ENCODE measurements at places on chromosomes 7 and 10.

- DNase-seq: no peak
Measured at GRCh38 chr7:106064771-106065574, 47.1 kb downstream of the SYPL1 start.

- DNase-seq: no peak
Measured at GRCh38 chr7:3280946-3281656, 20.0 kb upstream of the SDK1 start.

DNA sequence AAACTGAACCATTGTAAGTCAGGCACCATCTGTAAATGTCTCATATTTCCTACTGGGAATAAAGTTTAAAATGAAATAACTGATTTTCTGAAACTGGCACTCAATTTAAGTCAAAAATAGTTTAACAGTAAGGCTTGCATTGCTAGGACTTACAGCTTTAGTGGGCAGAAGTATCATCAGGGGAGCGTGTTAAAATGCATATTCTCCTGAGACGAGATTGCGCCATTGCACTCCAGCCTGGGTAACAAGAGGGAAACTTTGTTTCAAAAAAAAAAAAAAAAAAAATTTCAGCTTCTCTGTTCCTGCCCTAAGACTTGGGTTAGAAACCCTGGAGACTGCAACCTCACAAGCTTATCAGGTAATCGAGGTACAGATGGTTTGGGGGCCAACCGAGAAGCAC is 65.4 kb downstream of the UBE3C start:
- DNase-seq: no peak

GRCh38 chr10:24255115-24255880 is 46.4 kb downstream of the KIAA1217 start:
- DNase-seq: no peak

GRCh38 chr7:139106959-139107358 is 2.6 kb downstream of the ZC3HAV1 start:
- no peak for DNase-seq

DNA sequence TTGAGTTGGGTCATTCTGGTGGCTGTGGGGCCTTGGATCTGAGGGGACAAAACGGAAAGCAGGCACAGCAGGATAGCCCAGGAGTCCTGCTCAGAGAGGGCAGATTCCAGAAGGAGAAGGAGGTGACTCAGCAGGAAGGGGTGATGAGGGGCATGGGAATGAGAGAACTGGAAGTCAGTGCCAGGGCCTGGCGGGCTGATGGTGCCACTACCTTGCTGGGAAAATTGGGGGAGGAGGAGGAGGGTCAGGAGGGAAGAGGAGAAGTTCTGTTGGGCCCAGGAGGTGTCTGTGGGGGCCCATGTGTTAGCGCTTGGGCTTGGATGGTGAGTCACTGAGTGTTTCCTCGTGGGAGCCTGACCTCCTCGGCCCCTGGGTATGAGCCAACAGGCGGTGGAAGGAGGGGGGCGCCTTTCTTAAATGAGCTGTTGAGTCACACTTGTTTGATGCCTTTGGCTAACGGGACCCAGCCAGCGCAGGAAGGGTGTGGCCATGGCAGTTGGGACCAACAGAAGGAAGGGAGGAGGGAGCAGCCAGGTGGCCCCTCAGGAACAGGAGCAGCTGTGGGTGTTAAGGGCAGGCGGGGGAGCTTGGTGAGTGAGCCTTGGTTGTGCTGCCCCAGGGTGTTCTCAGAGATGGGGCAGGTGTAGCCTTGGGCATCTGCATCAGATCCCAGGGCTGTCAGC is 130.0 kb upstream of the BTBD16 start:
- DNase-seq: no peak

- DNase-seq: no peak
Measured at GRCh38 chr10:21304198-21304597, 221.3 kb downstream of the SKIDA1 start.

DNA sequence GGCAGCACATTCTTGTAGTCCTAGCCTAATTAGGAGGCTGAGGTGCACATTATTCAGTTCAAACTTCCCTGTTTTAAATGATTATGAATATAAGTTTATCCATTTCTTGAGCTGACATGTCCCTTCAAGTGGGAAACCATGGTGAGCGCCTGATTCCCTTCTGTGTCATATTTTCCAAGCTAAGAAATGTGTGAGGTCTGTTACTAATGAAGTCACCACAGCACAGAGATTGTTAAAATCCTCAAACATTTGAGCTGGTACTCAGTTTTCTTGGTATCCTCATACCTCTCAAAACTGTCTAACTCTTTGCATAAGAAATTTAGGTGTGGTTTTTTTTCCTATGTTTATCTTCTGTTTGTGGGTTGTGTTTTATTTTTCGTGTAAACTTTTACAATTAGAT is 926.8 kb downstream of the GATA3 start:
- DNase-seq: no peak

DNA sequence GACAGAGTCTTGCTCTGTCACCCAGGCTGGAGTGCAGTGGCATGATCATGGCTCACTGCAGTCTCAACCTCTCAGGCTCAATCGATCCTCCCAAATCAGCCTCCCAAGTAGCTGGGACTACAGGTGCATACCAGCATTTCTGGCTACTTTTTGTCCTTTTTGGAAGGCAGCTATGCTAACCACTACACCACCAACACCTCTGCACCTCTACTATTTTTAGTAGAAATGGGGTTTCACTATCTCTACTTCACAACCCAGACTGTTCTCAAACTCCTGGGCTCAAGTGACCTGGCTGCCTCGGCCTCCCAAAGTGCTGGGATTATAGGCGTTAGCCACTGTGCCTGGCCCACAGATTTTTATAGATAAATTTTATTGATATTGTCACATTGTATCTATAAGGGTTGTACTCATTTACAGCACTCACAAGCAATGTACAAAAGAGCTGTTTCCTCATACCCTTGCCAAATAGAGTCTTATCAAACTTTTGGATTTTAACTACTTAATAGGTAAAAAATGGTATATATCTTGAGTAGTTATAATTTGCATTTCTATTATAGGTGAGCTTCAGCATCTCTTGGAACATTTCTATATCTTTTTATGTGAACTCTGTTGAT is 23.7 kb downstream of the PRR15 start:
- DNase-seq: no peak

DNA sequence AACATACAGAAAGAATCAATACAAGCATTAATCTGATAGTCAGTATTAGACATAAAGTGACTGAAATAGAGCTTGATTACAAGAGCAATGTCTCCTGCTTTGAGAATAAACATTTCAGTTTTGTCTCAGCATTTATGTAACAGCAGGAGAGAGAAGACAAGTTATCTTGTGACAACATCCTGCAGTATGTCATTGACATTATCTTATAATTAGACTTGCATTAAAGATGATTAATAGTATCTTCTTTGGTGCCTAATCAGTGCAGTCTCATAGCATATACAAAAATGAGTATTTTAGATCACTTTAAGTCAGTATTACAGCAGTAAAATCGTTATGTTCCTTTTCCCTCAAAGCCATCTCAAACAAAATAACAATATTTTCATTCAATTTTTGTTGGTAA is 436.1 kb upstream of the ETV1 start:
- DNase-seq: no peak

DNA sequence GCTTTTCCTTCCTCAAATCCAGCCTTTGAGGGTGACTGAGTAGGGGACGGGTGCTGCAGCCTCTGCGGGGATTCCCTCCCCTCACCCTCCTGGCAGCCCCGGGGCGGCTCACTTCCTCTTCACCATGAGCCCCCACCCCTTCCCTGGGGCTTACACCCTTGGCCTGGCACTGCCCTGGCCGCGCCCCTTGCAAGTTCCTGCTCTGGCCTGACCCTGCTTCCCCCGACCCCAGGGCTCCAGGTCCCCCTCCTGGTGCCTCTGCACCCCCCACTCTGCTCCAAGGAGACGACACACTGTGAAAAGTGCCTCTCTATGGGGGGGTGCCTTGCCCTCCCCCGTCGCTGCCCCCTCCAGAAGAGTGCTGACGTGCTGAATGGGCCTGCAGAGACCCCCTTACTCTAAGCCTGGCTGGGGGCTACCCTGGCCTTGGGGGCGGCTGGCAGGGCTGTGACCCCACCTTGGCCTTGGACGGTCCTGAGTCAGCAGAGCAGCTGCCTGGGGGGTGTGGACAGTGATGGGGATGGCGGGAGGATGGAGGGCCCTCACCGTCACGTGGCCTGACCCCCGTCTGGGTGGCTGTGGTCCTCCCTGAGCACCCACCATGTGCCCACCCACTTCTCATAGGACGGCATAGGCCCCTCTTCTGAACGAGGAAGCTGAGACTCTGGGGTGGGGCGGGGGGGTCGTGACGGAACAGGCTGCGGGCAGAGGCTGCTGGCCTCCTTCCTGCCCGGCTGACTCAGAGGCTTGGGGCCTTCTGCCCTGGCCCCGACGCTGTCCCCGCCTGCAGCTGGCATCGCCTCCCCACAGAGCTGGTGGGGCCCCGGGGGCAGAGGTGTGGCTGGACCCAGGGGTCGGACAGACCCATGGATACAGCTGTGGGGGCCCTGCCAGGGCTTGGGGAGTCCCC is 9.8 kb downstream of the LFNG start:
- no peak for DNase-seq

- no peak for DNase-seq
Measured at GRCh38 chr10:44392420-44392819, 7.5 kb upstream of the CXCL12 start.

DNA sequence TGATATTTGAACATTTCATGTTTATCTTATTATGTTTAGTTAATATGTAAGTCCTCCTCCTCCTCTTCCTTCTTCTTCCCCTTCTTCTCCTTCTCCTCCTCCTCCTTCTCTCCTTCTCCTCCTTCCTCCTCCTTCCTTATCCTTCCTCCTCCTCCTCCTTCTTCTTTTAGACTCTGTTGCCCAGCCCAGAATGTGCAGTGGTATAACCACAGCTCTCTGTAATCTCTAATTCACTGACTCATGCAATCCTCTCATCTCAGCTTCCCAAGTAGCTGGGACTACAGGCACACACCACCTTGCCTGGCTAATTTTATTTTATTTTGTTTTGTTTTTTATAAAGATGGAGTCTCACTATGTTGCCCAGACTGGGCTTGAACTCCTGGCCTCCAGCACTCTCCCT is 83.4 kb upstream of the ODAD2 start:
- DNase-seq: no peak

DNA sequence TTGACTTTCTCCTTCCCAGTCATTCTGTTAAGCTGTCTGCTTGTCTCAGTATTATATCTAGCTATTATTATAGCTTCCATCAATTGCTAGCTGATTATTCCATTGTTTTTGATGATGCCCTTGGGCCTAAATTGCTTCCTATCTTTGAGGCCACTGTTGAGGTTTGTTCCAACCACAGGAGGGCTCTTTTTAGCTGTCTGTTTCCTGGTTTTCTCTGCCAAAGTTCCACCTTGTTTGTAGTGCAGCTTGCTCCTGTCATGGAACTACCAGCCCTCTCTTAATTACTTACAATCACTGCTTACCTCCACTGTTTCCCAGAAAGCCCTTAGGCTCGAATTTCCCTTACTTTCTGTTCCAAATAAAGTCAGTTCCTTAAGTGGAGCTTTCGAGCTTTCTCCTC is 118.7 kb upstream of the SEC61G start:
- DNase-seq: peak; percentile 28

GRCh38 chr10:129030996-129031843 is 435.8 kb upstream of the MGMT start:
- DNase-seq: no peak

DNA sequence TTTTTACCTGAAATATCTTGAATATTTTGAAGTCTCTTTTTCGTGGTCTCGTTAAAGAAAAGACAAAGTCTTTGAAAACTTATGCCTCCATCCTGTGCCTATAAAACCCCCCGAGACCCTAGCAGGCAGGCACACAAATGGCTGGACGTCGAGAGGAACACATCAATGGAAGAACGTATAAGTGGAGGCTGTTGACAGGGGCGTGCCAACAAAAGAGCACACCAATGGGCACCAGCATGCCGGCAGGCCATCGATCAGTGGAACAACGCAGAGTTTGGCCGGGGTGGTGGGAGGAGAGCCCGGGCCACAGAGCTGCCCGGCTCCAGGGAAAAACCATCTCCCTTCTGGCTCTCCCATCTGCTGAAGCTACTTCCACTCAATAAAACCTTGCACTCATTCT is 24.7 kb downstream of the ENKUR start:
- DNase-seq: no peak

- DNase-seq: no peak
Measured at GRCh38 chr7:100118388-100119071, 628 bp downstream of the TAF6 start.

- no peak for DNase-seq
Measured at GRCh38 chr10:70985824-70986622, 97.7 kb upstream of the PCBD1 start.

GRCh38 chr10:54722075-54722474 is 79.0 kb downstream of the PCDH15 start:
- DNase-seq: no peak

- DNase-seq: no peak
Measured at GRCh38 chr7:94687810-94688209, 31.9 kb upstream of the SGCE start.

- DNase-seq: no peak
Measured at GRCh38 chr10:71729161-71729636, 9.6 kb upstream of the C10orf105 start.

GRCh38 chr10:63107943-63108437 is 25.1 kb upstream of the NRBF2 start:
- DNase-seq: no peak

GRCh38 chr7:25926009-25926408 is 226.0 kb upstream of the NFE2L3 start:
- no peak for DNase-seq

DNA sequence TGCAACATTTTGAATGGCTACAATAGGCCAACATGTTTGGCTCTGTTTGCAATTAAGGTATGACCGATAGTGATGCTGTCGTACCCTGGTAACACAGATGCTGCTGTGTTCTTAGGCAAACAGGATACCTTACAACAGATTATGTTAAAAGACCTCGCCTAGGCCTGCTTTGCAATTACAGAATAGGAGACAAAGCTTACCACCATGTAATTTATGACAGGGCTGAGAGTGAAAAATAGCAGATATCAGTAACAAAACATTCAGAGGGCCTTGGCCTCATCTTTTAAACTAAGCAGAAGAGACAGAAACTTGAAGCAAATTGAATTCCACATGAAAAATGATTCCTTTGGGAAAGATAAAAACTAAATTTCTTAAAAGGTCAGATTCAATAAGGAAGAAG is 29.4 kb upstream of the ABLIM1 start:
- no peak for DNase-seq

DNA sequence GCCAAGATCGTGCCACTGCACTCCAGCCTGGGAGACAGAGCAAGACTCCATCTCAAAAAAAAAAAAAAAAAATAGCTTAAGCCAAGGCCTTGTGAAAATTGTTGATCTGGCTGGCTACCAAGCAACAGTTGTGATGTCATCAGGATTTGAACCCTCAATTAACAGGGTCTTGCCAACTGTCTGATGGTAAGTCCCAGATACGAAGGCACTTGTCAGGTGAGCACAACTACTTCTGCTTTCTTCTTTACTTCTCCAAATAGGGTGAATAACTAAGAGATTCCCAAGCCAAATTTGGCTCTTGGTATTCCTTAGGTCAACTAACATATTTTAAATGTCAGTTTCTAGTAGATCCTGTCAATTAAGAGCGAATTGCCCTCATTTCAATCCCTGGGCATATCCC is 47.4 kb downstream of the ANKRD61 start:
- DNase-seq: no peak

DNA sequence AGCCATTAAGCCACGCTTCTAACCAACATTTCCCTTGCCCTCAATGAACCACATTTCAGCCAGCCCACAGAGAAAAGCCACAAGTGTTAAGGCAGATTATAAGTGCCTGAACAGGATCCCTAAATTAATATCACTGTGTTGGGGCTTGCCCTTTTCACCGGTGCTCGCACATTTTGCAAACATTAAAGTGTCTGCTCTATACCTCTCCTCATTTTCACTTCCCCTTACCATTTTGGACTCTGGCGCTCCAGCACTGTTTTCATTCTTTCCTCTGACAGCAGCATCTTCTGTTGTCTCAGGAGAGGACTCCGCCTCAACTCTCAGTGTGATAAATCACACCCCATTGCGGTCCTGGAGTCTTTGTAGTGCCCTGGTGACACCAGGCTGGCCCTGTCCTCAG is 274.2 kb downstream of the BAMBI start:
- no peak for DNase-seq

All from NCI-H2107 (cell line).